Umbilical cord (tissue), 2 donors: ENCODE measurements at places on chromosomes 4 and X.
A peak's percentile ranks its signal among the peaks of the same experiment; 100 is the strongest.

GRCh38 chr4:85909851-85910250 lies 434.9 kb downstream of the ARHGAP24 start:
- no peak for DNase-seq

GRCh38 chr4:85391589-85392410 lies 83.2 kb upstream of the ARHGAP24 start:
- no peak for DNase-seq

- DNase-seq: no peak
These were observed 141.8 kb upstream of the EDNRA start for GRCh38 chr4:147339100-147339499.

DNA sequence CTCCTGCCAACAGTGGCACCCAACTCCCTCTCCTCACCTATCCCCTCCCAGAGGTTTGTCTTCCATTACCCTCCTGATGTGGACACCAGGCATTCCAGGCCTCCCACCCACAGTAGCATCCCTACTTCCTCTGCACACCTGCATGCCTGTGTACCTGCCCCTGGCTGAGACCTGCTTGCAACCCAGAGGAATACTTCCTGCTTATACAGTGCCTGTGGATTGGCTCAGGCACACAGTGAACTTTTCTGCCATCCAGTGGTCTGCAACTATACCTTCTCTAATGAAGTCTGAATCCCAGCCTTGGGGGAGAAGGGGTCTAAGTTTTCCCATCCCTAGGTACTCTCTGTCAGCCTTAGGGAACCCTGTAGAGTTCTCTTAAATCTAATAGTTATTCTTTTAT lies 169.9 kb downstream of the IQCM start:
- no peak for DNase-seq

- peak; percentile 58 for DNase-seq
These were observed 43.1 kb upstream of the BCOR start for GRCh38 chrX:40140706-40141499.

GRCh38 chrX:14029039-14029424 lies 660 bp downstream of the GEMIN8 start:
- DNase-seq: no peak

DNA sequence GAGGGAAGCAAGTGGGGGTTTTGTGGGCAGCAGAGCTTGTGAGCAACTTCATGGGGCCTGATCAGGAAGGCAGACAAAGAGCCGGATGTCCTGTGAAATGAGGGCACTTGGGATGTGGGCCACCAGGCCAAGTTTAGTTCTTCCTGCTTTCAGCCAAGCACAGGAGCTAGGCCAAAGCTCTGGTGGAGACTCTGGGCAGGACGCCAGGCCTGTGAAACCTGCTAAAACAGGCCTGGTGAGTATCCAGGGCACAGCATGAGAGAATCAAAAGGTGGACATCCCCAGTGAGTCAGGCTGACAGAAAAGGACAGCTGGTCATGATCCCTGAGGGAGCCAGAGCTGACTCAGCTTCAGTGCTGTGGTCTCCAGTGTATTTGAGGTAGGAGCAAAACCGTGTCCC lies 95.7 kb downstream of the NPNT start:
- peak; percentile 67 for DNase-seq

DNA sequence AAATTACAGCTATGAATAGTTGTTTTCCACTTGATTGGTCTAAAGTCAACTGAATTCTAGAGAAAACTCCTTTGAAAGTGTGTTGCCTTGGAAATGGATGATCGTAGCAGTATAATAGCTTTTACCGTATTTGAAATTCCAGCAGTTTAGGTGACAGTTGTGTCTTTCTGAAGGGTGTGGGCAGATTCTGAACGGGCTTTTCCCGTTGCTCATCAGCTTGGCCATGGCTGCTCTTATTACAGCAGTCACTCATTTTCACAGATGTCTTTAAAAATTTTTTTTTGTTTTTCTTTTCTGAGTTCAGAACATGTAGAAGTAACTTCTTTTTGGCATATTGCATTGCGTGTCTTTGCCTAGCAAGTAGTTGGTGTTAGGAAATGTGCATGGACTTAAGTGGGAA lies 69.6 kb upstream of the SLC4A4 start:
- no peak for DNase-seq

DNA sequence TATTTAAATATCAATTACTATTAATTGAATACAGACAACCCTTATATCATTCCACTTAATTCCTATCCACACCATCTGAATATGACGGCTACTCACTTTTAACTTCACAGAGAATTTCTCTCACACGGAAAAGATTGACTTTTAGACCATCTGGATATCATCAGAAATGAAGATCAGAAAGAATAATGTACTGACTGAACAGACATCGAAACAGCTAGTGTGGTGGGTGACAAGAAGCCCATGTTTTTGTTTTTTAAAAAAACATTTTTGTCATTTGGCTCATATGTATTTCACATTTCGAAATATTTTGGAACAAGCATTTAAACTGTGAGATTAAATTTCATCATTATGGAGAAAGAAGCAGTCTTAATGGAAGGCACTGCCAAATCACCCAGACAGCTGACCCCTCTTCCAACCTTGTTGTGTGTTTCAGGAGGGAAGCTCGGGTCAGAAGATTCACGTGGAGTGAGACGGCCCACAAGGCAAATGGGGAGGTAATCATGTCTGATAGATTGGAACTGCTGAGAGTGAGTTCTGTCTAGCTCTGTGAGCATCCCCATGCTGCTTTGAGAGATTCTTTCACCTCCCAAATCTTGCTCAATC lies 204.2 kb upstream of the RASGEF1B start:
- no peak for DNase-seq

GRCh38 chr4:5638976-5639375 lies 69.4 kb downstream of the EVC2 start:
- no peak for DNase-seq

DNA sequence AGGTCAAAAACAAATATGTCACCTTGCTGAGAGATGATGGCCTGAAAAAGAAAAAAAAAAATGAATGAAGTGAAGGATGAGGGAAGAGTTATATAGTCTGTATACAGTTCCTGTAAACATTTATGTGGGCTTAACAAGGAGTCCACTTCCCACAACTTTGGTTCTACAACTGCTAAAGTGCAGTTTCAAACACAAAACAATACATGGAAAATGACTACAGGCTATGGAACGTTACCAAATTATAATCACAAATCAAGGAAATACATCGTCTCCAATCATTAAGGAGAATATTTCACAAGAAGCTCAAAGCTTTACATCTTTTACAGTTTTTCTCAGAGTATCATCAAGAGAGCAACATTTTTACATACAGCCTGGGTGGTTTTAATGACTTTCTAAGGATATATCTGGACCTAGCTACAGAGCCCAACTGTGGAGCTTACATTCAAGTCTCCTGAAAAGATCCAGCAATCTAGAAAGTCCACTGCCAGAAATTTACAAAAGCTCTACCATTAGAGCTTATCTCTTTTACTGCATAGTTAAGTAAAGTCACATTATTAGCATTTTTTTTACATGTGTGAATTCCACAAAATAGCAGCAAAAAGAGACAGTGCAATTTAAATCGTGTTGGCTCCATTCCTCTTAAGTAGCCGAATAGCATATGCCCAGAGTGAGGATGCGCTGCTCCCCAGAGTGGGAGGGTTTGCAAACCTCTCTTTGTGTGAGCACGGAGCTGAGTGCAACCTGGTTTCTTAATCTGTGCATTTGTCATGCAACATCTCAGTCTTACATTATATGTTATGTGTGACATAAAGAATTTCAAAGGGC lies 128.3 kb downstream of the MANBA start:
- DNase-seq: peak; percentile 25

GRCh38 chr4:8368061-8368481 lies 72.5 kb downstream of the ACOX3 start:
- no peak for DNase-seq

GRCh38 chr4:139675651-139676050 lies 10.0 kb downstream of the MGST2 start:
- DNase-seq: no peak

DNA sequence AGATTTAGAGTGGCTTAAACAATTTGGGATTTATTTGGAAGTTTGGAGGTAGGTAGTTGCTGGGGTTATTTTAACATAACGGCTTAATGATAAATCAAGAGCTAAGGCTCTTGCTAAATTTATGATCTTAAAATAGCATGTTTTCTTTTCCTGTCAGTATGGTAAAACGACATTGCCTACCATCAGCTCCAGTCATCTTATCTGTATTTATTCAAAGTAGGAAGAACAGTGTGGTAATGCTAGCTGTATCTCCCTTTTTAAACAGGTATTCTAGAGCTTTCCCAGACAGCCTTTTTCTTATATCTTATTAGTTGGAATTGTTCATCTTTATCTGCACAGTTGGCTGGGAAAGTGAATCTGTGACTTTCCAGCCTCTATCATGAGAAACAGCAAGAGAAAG lies 110.2 kb downstream of the SLC4A4 start:
- no peak for DNase-seq

- no peak for DNase-seq
These were observed 15.6 kb upstream of the RASL11B start for GRCh38 chr4:52846502-52846901.

DNA sequence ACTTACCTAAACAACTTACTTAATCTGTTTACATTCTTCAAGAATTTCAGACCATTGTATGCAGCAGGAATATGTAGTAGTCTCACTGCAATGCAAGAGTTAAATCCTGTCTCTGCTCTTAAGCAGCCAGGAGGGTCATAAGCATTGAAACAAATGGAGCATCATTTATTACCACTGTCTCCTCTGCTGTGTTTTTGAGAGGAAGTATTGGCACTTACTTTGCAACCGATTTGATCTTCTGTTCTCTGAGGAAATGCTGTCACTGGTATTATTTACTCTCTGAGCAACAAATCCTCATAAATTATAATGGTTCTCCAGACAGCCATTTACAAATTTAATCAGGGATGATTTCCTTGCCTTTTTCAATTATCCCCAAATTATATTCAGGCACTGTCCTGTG lies 1367.1 kb downstream of the STIM2 start:
- no peak for DNase-seq

- no peak for DNase-seq
These were observed 94.8 kb downstream of the MBNL3 start for GRCh38 chrX:132393992-132394391.

- DNase-seq: no peak
These were observed 199.9 kb downstream of the PRDM5 start for GRCh38 chr4:120722655-120723054.

- DNase-seq: no peak
These were observed 302.0 kb downstream of the FRMPD4 start for GRCh38 chrX:12440246-12440645.

- no peak for DNase-seq
These were observed 85.6 kb upstream of the CPEB2 start for GRCh38 chr4:14916554-14917297.

DNA sequence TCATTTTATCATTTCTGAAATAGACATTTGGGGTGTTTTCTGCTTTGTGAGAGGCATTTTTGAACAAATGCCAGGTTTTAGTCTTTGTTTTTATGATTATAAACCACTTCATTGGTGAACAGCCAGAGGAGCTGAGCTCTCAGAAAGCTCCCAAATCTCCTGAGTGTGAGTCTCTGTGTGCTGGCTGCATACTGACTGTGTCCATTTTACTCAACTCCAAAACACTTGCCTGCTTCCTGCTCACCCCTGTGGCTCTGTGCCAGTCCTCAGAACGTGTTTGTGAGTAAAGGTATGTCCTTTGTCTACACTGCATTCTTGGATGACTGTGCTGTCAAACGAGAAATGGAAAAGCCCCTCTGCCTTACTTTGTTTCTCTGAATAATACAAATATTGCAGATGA lies 5.4 kb upstream of the LRAT start:
- DNase-seq: peak; percentile 51

DNA sequence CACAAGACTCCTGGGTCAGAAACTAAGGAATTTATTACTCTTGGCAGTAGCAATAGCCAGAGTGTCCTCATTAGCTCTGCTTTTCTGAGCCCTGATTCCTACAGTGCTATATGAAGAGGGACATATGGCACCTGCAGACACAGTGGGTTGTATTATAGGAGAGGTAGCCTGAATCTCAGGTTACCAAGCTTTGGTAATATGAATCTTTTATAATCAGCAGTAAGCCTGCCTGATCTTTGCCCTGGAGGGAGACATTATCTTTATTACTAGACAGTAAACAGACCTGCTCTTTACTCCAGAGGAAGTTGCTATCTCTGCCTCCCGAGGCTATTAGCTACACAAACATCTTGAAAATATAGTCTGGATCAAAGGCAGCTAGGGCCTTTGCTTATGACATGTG lies 62.5 kb upstream of the HOPX start:
- no peak for DNase-seq

GRCh38 chrX:576904-577560 lies 53.6 kb upstream of the SHOX start:
- no peak for DNase-seq

DNA sequence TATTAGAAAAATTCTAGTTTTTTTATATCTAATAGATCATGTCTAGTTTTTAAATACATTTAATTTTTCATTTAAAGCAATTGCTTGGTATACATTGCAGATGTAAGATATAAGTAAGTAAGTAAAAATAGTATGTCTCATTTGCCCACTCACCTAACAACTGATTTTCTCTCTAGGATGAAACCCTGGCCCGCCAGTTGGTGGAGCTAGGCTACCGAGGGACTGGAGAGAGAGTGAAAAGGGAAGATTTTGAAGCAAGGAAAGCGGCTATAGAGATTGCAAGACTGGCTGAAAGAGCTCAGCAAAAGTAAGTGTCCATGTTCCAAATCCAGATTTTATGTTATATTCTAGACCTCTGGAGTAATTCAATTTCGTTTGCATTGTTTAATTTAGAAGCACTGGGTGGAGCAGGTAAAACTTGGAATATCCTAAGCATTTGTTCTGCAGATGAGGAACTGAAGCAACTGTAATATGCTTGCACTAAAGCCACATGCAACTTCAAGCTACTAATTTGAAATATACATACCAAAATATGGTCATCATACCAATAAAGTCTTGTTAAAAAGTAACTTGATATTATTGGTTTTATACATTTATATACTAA lies 27.1 kb downstream of the CFAP299 start:
- DNase-seq: peak; percentile 13

DNA sequence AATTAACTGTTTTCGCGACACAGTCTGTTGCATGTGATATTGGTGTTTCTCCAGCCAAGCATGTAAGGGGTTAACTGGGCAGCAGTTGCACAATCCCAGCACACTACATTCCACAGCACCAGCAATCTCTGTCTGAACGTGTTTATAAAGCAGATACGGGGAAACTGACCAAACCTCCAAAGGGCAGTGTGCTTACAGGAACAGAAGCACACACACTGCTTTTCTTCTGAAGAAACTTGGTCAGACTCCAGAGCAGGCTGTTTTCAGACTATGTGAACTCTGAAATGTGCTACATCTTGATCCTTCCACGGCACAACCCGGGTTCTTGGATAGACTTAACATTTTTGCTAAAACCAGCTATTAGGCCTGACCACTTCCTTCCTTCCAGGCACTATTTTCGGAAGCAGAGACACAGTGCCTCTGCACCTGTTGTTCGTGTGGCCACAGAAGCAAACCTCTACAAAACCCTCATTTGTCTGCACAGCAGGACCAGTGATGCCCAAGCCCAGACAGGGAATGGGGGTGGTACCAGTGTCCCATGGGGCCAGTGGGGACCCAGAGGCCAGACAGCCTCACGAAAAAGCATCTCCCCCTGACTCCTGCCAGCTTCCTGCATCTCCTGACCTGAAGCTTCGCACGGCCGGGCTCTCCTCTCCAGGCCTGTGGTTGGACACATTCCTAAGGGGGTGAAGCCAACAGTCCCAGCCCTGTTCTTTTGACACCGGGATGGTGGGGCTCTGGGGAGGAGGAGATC lies 90.1 kb downstream of the IRF2 start:
- DNase-seq: peak; percentile 94
